ENCODE measurements at places on chromosomes 16 and 17.

- DNase-seq = peak; percentile 3
Observed at GRCh38 chr17:37405955-37406634, 541 bp downstream of the ACACA start.

- DNase-seq = no peak
Observed at GRCh38 chr16:18945233-18945632, 19.0 kb upstream of the SMG1 start.

- no peak for DNase-seq
Observed at GRCh38 chr17:32192379-32192778, 50.1 kb downstream of the RHOT1 start.

DNA sequence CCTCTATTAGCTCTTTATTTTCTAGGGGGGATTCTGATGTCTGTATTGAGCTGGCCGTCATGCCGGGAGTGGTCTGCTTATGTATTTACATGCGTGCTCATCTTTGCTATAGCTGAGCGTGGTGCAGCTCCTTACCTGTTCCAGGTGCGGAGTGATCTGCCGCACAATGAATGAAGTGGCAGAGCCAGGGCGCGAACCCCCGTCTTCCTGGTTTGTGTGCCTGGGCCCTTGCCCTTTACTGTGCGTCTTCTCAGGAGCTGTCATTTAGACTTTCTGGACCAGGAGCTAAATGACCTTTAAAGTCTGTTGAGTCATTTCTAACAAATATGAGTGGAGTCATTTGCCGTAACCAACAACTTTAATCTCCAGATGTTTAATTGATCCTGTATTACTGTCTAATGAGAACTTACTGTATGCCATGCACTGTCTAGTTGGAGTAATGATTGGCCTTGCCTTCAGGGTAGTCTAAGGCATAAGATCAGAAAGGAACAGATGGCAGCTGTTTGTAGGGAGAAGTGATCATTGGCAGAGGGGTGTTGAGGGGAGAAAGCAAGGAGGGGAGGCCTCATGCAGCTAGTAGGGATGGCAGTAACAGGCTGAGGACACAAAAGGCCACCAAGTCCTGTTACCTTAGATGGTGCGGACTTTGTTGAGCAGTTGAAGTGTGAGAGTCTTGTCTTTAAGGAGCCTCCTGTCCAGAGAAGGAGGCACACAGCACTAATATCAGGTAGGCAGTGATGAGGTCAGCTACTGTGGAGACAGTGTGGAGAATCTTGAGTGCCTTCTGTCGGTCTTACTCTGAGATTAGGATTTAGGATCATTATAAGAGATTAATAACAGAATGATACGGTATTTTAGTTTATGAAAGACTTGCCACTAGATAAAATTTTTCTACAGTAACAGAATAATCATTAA lies 53.9 kb downstream of the USP10 start:
- DNase-seq = no peak

DNA sequence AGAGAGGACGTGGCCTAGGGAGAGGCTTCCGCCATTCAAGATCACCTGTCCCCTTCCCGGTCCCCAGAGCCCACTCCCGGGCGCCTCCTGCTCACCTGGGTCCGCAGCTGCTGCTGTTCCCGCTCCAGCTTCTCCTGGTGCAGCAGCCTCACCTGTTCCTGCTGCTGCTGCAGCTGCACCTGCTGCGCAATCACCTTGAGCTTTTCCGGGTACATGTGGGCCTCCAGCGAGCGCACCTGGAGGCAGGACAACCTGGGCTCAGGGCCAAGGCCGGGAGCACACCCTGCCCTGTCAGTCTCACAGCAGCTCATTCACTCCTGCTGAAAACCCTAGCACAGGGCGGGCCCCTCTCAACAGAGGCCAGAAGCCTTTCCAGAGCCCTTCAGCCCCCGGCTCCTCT lies 12.5 kb downstream of the TFAP4 start:
- DNase-seq = no peak

DNA sequence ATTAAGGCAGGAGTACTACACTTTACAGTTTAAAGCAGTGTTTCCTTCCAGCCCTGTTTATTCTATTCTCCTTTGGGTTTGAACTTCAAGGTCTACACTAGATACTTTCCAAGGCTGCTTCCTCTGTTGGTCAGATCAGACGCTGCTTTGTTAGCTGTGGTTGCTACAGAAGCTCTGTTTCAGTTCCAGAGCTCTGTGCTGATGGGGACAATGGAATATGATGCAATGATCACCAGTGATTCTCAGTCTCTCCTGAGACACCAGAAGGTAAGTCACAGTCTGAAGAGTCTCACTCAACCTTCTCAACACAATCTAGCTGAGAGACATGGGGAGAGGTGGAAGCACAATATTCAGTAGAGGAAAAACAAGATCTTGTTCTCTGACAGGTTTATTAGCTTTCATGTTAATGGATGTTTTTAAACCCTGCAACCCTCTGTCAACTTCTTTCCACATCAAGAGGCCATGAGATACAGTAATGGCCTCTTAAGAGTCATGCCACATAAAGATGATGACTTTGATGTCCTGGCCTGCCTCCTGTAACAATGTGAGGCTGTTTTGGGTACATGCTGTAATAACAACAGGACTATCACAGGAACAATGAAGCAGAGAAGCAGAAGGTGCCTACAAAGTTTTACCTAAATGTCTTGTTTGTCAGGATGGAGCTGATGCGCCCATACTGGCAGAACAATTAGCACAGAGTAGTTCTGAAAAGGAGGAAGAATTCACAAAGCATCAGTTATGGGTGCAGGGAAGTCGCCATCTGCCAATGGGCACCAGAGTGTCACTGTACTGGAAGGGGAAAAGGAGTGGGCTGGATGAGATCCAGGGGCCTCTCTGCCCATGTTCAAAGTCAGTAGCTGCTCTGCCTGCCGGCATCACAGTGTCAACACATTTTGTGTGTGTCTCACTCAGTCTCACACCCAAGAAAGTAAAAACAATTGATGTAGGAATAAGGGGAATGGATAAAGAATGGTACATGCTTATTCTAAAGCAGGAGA lies 33.4 kb downstream of the PSME3IP1 start:
- no peak for DNase-seq

DNA sequence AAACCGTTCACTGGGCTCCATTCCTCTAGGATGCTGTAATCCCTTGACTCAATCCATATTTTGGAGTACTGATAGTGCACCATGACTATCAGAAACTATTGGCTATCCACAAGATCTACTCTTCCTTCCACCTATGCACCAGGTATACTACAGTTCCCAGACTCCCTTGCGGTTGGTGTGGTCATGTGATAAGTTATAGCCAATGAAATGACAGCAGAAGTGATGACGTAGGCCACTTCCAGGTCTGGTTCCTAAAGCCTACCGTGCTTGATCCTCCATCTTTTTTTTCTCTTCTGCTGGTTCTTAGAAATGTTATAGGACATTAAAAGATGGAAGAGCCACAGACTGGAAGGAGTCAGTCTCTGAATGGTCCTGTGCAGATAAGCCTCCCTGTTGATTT lies 278.8 kb upstream of the C16orf82 start:
- no peak for DNase-seq

- DNase-seq = no peak
Observed at GRCh38 chr17:80362428-80363119, 52.4 kb upstream of the ENDOV start.

DNA sequence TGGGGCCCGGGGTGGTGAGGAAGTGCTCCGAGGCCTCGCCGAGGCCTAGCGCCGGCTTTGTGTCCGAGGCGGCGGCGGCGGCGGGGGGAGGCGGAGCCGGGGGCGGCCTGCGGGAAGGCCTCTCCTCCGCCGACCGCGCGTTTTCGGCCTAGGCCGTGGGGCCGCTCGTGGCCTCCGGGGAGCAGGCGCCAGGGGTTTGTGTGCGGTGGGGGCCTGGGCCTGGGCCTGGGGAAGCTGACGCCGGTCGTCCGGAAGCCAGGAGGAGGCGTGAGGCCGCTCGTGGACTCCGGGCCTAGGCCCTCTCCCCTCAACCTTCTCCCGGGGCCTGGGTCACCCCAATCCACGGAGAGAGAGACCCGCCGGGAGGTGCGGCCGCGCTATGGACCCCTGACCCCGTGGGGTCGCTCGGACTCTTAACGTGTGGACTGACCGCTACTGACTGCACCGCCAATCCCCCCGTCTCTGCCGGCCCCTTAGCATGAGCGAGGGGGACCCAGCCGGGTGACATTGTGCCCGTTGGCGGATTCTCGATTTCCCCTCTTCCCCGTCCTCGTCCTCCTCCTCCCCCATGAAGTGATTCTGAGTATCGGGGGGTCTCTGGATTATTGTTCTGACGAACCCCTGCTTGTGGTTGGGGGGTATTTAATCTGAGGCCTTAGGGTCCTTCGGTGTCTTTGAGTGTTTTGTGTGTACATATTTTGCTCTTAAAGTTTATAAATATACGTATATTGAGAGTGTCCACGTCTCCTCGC lies 660 bp downstream of the RBBP6 start:
- DNase-seq = peak; percentile 62

GRCh38 chr17:76597156-76598003 lies 11.7 kb upstream of the ST6GALNAC2 start:
- peak; percentile 86 for DNase-seq

GRCh38 chr17:18231164-18231563 lies 5.7 kb downstream of the LLGL1 start:
- no peak for DNase-seq

DNA sequence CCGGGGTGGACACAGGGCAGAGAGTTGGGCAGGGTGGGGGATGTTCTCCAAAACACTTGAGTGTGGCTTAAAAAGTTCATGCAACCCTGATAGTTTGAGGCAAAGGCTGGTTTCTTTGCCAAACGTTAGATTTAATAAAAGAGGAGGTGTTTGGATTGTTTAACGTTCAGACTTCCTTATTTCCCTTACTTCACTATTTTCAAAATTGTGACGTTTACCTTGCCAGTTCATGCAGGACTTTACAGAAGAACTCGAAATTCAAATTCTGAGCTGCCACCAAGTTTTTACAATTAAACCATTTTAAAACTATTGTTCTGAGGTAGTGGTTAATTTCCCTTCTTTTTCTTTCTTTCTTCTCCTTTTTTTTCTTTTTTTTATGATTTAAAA lies 5.5 kb downstream of the SEC14L1 start:
- peak; percentile 55 for DNase-seq

GRCh38 chr16:81493755-81494433 lies 49.3 kb downstream of the CMIP start:
- DNase-seq = peak; percentile 49

DNA sequence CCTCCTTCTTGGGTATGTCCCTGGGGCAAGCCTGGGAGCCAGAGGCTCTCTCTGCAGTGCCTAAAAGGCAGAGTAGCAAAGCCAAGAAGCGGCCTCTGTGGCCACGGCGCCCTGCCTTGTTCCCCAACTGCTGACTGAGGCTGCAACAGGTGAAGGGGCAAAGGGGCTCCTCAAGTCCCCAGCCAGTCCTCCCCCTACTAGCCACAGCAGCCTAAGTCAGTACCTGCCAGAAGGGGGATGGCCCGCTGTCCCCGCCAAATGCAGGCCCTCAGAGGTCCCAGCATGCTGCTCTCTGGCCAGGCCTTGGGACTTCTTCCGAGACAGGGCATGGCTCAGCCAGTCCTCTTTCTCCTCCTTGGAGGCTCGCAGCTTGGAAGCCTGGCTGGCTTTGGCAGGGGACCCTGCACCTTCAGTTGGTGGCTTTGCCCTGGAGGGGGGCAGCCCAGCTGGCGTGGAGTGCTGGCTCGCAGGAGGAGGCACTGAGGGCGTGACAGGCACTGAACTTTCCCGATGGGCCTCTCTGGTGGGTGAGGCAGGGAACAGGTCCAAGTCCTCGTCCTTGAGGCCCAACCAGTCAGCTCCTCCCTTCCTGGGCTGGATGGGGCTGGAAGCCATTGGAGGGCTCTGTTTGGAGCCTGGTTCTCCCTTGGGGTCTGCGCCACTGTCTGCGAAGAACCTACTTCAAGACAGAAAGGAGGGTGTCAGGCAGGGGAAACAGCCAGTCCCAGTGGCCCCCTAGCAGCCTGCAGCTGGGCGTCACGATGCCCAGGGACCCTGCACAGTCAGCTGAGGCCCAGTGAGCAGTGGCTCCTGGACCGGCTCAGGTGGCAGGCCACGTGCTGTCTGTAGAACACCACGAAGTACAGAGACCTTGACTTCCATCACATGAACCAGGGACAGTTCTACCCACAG lies 17.6 kb downstream of the FBF1 start:
- DNase-seq = no peak

DNA sequence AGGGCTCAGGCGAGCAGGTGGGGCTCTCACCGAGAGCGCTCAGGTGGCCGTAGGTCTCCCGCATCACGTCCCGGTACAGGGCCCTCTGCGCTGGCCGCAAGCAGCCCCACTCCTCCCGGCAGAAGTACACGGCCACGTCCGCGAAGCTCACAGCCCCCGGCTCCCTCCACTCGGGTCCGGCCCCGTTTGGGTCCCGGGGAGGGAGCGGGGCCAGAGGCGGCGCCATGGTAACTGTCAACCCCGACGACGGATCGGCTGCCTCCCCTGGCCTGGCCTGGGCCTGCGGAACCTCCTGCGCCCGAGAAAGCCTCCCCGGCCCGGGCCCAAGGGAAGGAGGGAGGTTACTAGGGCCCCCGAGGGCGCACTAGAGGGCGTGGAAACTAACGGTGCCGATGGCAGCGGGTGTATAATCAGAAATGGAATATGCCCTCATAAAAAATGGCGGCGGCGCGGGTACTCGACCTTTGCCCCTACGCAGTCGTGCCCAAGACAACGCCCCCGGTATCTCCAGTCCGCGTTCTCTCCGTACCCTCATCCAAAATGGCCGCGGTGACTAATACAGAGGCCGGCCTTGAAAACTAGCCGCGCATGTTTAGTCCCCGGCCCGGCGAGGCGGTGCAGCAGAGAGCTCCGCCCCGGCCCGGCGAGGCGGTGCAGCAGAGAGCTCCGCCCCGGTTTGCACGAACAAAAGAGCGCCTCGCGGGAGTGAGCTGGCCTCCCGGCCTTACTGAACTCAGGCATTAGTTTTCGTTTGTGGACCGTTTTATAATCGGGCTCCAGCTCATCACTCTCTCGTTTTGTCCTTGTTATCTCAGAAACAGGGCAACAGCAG lies at the start of gene ZNF764:
ZNF764 (minus strand) TSS at position 418 of the 832 bp plus-strand sequence; CDS start at position 226, 192 bp downstream.
- DNase-seq = peak; percentile 99

GRCh38 chr17:58335061-58335731 lies 6.6 kb upstream of the TSPOAP1 start:
- DNase-seq = no peak

DNA sequence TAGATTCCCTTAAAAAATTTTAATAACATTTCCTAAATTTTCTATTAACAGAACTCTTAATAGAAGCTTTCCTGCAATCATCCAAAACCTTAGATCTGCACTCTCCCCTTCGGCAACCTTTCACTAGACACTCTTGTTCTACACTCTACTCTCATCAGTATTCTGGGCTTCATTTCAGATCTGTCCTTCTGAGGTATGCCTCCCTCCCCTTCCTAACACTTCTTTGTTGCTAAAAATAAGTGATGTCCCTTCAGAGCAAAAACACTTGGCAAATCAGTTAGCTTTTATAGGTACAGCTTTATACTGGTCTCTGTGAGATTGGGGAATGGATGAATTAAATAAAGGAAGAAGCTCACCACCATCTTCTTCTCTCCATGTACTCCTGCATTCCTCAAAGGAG lies 28.2 kb upstream of the GNAO1 start:
- DNase-seq = no peak

DNA sequence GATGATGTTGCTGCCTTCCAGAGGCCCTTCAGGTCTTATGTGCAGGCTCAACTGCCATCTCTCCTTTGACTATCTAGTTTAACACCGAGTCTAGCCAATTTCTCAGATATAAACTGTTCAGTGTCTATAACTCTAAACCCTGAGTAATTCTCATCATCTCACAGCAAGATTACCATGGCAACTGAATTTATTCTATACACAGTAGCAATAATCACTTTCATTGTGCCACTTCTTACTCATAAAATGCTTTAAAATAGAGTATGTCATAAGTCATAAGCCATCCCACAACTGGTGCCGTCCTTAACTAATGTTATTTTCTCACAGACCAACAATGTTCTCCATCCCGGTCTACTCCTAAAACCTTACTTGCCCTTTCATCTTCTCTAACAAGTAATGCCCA lies 45.0 kb downstream of the SYNRG start:
- no peak for DNase-seq

GRCh38 chr17:40283662-40284061 lies 4.0 kb upstream of the CDC6 start:
- peak; percentile 40 for DNase-seq
